ENCODE measurements at places on chromosomes 12 and 14.

- DNase-seq: no peak
Measured at GRCh38 chr14:102507857-102508312, 1.7 kb downstream of the ANKRD9 start.

- DNase-seq: no peak
Measured at GRCh38 chr14:103217538-103217937, 94.3 kb downstream of the TNFAIP2 start.

DNA sequence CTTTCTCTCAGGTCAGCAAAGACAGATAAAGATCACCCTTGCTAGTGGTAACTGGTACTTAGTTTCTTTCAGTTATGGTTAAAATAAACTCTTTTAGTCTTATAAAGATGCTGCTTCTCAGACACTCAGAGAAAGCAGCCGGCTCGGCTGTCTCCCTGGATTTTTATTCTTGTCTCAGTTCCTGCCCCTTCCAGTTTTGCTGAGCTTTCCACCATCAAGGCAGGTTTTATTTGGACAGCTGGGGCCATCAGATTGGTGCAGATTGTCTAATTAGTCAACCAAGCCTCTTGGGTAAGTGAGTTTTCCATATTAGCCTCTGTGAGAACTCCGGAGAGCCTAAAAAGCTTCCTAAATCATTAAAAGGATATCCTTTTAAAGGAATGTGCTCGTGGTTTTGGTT is 130.8 kb upstream of the BMP4 start:
- DNase-seq: no peak

DNA sequence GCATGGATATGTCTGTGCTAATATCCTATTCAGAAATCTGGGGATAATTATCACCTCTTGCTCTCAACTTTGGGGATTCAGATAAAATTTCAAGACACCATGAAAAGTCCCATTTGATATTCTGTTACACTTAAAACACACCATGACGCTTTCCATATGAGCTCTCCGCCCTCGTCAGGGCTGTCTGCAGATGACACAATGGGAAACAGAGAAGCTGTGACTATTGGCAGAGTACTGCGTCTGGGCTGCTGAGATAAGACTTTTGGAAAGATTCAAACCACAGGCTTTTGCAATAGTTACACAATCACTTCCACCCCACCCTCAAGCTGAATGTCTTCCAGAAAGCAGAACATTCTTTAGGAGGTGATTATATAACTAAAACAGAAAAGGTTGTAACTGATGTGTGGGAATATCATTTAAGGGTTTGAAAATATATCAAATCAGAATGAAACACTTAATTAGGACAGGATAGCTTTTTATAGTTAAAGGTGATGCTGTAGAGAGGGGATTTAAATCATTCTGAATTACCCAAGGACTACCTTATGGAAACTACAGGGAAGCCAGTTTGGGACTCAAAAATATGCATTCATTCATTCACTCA is 75.3 kb upstream of the TMPO start:
- no peak for DNase-seq

DNA sequence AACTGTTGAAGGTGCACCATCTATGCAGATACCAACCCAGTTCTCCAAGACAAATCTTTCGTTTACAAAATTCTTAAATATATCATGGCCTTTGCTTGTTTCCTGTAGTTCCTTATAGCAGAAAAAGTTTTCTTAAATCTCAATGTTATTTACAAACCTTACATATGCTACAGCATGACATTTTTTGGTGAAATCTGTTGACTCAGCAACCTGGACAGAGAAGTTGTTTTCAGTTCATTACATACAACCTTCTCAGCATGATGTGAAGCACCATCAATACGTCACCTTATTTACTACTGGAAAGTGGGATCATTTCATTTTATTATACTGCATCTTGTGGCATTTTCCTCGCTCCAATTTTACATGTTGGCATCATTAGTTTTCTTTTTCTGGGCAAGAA is 231.9 kb downstream of the SLC16A7 start:
- no peak for DNase-seq

DNA sequence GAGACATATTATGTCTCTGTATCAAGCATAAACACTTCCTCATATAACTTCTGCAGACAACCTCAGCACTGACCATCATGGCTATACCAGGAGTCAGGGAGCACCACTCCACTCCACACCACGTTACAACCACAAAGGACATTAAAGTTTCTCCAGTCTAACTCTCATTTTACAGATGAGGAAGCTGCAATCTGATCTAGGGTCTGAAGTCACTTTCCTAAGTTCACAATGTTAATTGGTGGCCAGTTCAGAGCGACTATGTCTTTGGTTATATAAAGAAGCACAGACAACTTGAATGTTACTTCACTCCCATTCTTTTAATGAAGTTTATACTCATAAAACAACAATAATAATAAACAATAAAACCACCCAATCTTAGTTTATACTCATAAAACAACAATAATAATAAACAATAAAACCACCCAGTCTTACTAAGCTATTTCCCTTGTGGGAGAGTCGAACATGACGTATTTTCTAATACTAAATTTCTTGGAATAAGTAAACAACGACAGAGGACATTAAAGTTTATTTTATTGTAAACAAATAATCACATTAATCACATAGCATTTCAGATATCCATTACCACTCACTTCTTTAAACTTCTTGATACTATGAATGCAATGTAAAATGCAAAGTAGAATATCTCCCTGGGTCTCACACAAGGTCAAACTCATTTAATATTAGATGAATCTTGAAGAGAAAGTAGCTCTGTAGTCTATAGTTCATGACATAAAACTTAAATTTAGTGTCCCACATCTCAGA is 72.4 kb upstream of the SSTR1 start:
- DNase-seq: no peak

DNA sequence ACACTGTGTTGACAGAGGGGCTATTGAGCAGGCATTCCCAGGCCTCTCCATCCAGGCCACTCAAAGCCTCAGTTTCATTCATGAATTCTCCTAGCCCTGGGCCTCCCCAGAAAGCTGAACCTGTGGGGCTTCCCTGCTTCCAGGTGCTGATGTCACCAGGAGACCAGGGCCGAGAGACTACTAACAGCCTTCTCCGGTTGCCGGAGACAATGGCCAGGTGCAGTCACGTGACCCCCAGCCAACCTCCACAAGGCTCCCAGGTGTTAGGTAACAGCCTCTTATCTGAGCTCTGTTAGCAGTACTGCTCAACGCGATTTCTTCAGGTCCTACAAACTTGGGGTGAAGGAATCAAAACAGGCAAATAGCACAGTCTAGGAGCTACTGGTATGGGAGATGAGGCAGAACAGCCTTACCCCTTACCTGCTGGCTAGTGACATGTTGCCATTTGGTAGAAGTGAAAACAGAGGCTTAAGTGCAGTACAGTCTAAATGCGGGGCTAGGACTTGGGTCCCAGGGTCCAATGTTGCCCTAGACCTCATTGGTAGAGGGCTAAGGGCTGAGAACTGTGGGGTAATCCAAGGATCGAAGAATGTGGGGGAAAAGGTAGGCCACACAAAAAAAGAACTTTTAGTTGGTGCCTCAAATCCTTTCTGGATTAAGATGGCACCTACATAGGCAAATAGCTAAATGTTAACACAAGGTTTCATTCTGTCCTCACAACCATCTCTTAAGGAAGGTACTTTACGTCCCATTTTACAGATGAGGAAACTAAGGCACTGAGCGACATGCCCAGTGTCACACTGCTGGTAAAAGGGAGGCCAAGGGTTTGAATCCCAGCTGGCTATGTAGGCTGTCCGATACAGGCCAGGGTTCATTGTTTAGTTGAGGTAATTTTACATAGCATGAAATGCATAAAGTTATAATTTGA is 3.8 kb downstream of the CCDC88C start:
- no peak for DNase-seq

- DNase-seq: no peak
Measured at GRCh38 chr12:1857086-1857485, 36.7 kb downstream of the LRTM2 start.

DNA sequence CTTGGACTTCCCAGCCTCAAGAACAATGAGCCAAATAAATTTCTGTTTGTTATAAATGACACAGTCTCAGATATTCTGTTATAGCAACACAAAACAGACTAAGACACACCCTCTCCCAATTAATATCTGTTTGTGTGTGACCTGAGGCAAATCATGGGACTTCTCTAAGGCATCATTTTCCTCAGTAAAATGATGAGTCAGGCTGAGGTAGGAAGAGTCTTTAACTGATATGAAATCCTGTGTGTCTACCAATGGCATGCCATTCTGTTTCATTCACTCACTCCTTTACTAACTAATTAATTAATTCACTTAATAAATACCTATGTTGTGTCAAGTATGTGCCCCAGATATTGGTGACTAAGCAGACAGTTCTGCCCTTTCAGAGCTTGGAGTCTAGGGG is 258.4 kb upstream of the CRY1 start:
- no peak for DNase-seq

DNA sequence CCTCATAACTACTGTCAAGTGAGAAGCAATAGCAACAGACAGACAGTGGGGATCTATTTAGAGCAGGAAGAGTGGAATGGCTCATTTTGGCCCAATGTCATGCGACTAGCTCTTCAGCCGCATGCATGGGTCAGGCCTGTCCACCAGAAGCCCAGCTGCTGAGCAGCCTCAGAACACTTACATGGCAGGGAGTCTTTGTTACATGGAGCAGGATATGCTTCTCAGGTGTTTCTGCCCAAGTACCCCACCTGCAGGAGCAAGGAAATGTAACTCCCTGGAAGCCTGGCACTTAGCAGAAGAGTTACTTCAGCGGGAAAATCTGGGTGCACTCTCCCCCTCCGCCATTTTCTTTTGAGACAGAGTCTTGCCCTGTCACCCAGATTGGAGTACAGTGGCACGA is 73.5 kb upstream of the ARHGAP5 start:
- DNase-seq: no peak

DNA sequence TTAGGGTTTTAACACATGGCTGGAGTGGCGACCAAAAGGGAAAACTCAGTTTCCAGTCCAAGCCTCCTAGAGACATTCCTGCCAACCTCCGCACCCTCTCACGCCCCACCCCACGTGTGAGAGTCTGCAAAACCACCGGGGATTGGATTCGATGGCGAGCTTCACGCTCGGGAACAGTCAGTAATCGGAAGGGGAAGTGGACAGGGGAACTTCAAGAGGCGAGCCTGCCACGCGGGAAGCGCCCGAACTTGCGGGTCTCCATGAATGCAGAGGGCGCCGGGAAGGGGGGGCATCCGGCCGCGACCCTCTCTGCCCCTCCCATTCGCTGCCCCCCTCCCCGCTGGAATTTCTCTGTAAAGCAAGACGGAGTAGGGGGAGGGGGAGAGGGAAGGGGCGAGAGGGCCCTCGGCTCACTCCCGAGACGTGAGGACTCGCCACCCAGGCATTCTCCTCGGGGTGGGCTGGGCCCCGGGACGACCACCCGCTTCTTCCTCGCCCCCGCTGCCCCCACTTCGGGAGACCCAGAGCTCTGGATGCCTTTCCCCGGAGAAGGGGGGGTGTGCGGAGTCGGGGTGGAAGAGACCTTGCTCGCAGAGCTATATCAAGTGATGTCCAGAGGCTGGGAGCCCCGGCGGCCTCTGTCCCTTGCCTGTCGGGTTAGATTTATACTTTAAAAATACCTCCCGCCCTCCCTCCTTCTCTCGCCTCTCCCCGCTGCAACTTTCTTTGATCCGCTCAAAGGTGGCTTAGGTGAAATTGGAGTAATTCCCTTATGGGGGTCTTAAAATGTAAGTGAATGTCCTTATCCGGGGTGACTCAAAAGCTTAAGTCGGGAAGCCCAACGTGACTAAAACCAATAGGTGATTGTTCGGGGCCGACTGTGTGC is 2.5 kb upstream of the CCND2 start:
- DNase-seq: peak; percentile 45

- peak; percentile 39 for DNase-seq
Measured at GRCh38 chr12:57093415-57094207, 4.7 kb downstream of the NAB2 start.

- no peak for DNase-seq
Measured at GRCh38 chr12:49863946-49864797, 21.3 kb upstream of the BCDIN3D start.

GRCh38 chr12:108728820-108729611 is 2.3 kb downstream of the CORO1C start:
- DNase-seq: no peak

DNA sequence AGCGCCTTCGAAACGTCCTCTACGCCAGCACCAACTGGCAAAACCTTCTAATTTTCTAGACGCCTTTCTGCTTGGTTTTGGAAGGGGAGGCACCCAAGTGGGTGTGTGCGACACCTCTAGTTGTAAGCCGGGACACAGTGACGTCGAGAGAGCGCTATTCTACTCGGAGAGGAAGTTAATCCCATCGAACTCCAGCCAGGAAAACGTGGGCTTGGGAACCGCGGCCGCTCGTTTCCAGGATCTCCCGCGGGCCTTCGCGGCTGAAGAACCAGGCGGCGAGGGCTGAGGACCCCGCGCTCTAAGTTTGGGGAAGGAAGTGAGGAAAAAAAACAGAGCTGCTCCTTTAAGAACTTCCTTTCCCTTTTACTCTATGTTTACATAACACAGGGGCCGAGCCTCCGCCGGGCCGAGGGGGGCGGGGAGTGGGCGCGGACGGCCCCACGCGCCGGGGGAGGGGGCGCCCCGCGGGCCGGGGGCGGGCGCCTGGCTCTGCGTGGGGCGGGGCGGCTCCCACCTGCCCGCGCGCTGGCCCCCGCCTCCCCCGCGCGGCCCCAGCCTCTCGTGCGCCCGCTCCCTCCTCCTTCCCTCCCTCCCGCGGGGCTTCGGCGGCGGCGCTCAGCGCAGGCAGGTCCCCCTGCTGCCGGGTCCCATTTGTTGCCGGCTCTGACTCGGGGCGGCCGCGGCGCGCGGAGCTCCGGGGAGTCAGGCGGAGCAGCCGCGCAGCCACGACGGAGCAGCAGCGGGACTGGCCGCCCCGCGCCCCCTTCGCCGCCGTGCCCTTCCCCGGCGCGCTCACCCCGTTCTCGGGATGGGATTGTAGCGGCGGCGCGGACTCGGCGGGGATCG is at the start of gene PELI2:
Gene PELI2 (plus strand): TSS at position 647 of the 846 bp plus-strand sequence. CDS start 250 bp downstream, outside the sequence.
- DNase-seq: peak; percentile 62

DNA sequence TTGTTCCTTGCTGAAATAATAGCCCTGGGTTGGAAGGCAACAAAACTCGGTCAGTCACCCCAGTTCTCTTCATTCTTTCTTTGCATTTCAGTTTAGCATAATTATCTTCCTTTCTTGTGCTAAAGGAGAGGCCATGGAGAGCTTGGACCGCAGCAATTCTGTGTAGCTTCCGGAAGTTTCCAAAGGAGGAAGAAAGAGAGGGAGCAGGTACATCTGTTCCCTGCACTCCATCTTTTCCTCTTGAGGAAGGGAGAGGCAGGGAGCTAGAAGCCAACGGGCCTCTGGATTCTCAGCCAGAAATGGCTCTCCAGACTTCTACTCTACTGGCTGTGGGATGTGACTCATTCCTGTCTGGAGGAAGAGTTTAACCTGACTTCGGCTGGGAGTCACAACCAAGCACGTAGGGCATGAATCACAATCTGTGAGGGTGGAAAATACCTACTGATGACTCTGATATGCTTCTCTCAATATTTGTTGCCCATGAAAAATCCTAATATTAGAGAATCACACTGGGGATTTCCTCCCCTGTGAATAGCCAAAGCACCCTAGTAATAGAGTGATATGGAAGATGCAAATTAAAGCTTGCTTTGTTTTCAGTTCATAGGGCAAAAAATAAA is 17.0 kb downstream of the ANO6 start:
- DNase-seq: no peak
